Psoas muscle (tissue), 8 donors: ENCODE measurements at places on chromosomes 16 and 17. TPM values are rescaled to one million over a fixed set of nuclear protein-coding genes. Genes with fewer than 3 reads are reported as not detected.

DNA sequence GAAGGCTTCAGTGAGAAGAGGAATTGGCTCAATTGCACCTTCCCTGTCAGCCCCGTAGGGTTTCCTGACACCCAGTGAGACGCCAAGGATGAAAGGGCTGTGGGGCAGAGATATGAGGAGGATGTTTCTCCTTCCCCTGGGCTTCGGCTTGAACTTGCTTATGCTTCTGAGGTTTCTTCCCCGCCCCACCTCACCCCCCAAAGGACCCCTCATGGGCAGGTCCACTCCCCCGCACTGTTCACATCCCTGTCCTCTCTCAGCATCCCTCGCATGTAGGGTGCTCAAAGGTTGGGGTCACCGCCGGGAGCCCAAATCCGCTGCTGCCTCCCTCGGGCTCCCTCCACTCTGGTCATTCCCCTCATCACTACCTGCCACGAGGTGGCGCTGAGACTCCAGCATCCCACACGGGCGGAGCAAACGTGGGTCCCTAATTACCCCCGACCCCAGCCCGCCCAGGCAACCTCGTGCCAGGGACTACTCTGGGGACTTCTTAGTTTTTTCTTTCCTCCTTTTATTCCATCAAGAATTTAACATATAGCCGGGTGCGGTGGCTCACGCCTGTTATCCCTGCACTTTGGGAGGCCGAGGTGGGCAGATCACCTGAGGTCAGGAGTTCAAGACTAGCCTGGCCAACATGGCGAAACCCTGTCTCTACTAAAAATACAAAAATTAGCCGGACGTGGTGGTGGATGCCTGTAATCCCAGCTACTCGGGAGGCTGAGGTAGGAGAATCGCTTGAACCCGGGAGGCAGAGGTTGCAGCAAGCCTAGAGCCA is 3.3 kb upstream of the TRARG1 start:
- peak; percentile 80 for DNase-seq

- no peak for DNase-seq
These were observed 103.3 kb downstream of the GNAO1 start for GRCh38 chr16:56294579-56294978.

DNA sequence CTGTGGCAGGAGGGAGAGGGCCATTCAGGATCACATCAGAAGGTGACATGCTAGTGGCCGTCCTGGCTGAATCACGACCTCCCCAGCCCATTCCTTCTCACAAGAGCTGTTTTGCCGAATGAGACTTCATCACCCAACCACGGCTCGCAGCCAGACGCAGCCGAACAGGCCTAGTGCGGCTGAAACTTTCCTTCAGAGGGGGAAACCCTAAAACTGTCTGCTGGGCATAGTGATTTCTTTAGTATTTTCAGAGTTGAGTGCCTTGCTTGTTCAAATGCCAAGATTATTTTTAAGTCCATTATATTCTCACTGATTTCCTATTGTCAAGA is 343.7 kb downstream of the CPPED1 start:
- no peak for DNase-seq

GRCh38 chr17:39276113-39276512 is 50.4 kb upstream of the STAC2 start:
- DNase-seq = no peak

- peak; percentile 77 for DNase-seq
These were observed 9.4 kb upstream of the MYLK3 start for GRCh38 chr16:46757339-46758050.

DNA sequence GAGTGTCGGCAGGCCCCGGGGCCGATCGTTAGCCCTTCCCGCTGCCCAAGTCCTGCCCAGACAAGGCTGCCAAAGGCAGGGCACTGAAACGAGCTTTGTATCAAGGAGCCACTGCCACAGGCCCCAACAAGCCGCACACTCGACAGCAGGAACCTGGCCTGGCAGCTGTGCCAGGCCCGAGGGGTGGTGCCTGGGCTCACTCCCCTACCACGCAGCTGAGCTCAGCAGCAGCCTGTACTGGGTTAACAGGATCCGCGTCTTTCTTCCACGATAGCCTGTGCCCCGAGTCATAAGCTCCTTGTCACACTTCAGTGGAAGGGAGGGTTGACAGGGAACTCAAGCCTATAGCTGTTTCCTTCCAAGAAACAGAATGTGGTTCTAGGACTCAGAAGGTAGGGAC is 87.9 kb downstream of the ABR start:
- DNase-seq = no peak

- no peak for DNase-seq
These were observed 51.3 kb downstream of the SCNN1B start for GRCh38 chr16:23353440-23353839.

DNA sequence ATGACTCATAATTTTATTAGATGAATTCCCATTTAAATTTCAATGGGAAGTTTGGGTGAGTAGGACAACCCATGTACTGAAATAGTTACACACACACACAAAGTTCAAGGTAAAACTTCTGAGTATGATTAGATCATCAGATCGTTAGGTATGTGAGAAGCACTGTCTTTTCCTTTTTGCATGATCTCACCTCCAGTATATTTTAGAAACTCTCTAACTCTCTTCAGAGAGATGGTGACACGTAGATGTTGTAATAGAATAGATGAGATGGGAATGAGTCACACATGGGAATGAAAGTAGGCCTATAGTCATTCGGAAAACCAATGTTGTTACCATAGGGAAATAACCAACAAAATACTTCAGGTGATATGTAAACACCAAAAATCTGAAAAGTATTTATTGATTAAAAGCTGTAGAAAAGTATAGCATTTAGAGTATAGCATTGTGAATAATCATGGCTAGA is 22.2 kb downstream of the KRT23 start:
- DNase-seq = no peak

- DNase-seq = no peak
These were observed 5.9 kb downstream of the CCDC154 start for GRCh38 chr16:1438229-1439057.

DNA sequence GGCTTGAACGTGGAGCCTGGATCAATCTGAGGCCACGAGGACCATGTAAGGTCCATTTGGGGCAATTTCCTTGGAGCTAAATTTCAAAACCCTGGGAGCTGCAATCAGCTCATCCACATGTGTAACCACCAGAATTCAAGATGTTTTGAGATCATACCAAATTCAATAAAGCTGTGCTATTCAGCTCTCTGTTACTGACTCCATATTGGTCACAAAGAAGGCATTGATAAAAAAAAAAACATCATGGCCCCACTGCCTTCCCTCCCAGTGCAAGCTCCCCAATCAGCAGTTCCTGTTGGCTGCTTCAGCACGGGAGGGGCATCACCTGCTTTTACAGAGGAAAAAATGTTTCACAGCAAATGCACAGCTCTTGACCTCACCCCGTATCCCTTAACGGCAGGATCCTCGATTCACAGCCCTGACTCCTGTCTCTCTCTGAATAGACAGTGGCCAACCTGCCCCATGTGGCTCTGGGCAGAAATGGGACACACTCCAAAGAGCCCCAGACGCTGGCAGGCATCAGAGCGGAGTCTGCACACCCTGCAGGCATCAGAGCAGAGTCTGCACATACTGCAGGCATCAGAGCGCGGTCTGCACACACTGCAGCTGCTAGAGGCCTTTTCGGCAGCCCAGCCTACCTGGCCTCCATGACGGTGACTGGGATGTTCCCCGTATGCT is 37.1 kb downstream of the FANCA start:
- no peak for DNase-seq

DNA sequence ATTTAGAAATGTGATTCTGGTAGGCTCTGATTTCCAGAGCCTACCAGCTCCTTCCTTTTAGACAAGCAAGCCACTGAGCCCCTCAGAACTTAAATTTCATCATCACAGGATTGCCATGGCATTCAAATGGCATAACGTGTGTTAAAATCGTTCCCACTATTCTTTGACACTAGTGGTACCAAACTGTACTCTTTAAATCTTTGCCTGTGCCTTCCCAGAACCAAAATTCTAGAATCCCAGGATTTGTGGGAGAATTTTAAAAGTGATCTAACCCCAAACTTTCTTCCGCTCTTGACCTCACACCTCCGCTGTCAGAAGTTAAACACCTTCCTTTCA is 287 bp upstream of the INTS2 start:
- DNase-seq = no peak

Gene ARHGDIA
- total RNA-seq = 170 TPM

Gene TMC5
- not detected for total RNA-seq

Gene OR1A1
- not detected for total RNA-seq

Gene FNDC8
- not detected for total RNA-seq

Gene SERPINF2
- total RNA-seq = 0.75 TPM
